Activated CD4-positive, CD25-positive, alpha-beta regulatory T cell (primary cell): ENCODE measurements at places on chromosomes 5 and 9.

- DNase-seq = no peak
These were observed 27.9 kb downstream of the NANS start for GRCh38 chr9:98084396-98084795.

- DNase-seq = no peak
These were observed 64.5 kb upstream of the ERBIN start for GRCh38 chr5:65861830-65862241.

DNA sequence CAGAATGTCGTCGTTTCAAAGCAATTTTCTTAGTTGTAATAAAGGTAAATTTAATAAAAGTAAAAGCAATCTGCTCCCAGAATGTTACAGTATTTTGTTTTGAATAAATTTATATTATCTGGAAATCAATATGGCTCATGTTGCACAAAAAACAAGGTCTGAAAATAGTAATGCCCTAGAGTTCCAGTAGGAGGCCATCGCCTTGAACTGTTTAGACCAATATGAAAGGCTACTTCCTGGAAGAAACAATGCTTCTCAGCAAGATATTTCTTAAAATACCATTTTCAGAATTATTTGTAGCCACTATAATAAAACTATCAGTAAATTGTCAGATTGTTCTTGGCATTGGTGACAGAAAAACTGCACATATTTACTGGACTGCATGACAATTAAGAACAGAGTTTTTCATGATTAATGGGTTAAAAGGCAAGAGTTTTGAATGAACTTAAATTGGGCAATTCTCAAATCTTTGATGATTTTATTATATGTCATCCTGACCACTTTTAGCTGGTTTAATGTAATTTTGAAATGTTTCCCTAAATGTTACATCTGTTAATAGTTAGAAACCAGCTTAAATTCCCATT, 153.2 kb downstream of the COMMD10 start:
- DNase-seq = no peak

GRCh38 chr9:99108131-99108530, 3.2 kb downstream of the TGFBR1 start:
- DNase-seq = no peak

- DNase-seq = no peak
These were observed 699 bp downstream of the AKNA start for GRCh38 chr9:114386886-114387679.

- no peak for DNase-seq
These were observed 571.0 kb downstream of the PTPRD start for GRCh38 chr9:10041726-10042229.

- DNase-seq = no peak
These were observed 134.4 kb upstream of the EFNA5 start for GRCh38 chr5:107805166-107805565.
